ENCODE measurements at places on chromosomes 4 and X.

- no peak for DNase-seq
Measured at GRCh38 chr4:185275501-185275900, 66.1 kb downstream of the SNX25 start.

DNA sequence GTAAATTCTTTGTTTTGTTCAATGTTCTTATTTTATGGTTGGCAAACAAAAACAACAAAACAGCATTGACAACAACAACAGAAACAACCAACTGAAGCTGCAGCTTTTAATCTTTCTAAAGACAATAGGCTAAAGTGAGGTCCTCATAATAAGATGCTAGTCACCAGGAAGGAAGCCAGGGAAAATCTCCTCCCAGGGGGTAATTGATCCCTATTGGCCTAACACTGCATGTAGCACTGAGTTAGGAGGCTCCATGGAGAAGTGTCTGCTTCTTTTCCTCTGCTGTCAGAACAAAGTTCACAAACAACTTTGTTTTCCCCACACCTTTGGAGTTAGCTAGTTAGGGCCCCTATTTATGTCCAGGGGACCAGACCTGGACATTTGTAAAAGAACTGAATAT is 4.7 kb upstream of the LRAT start:
- no peak for DNase-seq

- no peak for DNase-seq
Measured at GRCh38 chr4:150366487-150366999, 215.4 kb upstream of the MAB21L2 start.

- no peak for DNase-seq
Measured at GRCh38 chr4:48242511-48243195, 27.0 kb downstream of the TEC start.

Data from SHP77 (cell line).